Activated T-cell treated with anti-CD3 and anti-CD28 coated beads for 24 hours (primary cell): ENCODE measurements at places on chromosomes 1 and 21.

GRCh38 chr1:116692879-116693278 is 25.3 kb upstream of the IGSF3 start:
- no peak for DNase-seq

GRCh38 chr1:187959062-187959461 is 1130.3 kb downstream of the PLA2G4A start:
- no peak for DNase-seq

DNA sequence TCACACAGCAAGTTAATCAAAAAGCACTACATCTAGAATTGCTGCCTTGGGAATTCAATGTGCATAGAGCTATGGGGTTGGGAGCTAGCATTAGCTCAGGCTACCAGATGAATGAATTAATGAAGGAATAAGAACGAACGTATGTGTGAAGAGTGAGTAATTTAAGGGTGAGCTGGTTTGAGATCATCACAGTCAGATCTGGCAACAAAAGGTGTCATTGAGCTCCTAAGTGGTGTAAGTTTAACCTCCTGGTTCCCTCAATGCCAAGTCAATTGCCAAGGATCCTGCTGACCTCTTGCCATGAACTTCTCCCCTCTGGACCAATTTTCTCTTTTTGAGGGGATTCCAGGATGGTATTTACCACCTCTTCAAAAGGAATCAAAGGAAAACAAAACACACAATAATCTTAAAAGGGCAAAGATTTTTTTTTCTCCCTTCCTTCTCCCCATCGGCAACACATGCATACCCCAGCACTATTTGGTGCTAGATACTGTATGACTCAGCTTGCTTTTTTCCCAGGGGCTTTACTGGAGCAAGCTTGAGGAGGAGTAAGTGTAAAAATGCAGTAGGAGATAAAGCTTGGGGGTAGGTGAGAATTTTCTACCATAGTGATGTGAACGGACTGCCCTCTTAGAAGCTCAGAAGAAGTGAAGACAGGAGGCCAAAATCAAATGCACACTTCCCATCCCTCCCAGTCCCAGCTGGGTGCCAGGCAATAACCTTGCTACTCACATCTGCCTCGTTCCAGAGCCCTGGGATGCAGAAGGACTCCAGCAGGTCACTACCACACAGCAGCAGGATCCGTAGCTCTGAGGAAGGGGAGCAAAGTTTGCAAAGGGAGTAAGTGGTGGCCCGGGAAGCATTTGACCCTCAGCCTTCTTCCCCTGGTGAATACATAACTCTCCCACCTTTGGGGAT is 92.0 kb downstream of the LAMC2 start:
- no peak for DNase-seq

- DNase-seq = no peak
These were observed 64.1 kb upstream of the ETV3 start for GRCh38 chr1:157202331-157202730.

GRCh38 chr1:236489710-236490377 is 33.9 kb upstream of the LGALS8 start:
- no peak for DNase-seq

GRCh38 chr1:119646521-119647227 is 1.4 kb downstream of the ZNF697 start:
- DNase-seq = no peak

- no peak for DNase-seq
These were observed 6.7 kb downstream of the KCNJ15 start for GRCh38 chr21:38263493-38263892.

DNA sequence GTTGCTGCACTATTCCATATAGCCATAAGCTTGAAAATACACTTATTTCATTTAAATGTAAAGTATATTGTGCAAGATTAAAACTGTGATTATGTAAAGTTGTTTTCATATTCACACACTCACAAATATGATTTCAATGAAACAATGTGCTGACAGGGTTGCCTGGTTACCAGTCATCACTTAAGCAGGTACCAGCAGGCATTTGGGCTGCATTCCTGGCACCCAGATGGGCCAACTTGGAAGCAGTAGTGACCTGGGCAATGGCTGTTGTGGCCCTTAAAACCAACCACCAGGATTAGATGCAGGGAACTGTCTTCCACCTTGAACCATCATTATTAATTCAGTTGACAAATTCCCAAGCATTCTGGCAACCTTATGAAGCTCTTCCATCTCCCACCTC is 45.0 kb upstream of the RASAL2 start:
- no peak for DNase-seq

DNA sequence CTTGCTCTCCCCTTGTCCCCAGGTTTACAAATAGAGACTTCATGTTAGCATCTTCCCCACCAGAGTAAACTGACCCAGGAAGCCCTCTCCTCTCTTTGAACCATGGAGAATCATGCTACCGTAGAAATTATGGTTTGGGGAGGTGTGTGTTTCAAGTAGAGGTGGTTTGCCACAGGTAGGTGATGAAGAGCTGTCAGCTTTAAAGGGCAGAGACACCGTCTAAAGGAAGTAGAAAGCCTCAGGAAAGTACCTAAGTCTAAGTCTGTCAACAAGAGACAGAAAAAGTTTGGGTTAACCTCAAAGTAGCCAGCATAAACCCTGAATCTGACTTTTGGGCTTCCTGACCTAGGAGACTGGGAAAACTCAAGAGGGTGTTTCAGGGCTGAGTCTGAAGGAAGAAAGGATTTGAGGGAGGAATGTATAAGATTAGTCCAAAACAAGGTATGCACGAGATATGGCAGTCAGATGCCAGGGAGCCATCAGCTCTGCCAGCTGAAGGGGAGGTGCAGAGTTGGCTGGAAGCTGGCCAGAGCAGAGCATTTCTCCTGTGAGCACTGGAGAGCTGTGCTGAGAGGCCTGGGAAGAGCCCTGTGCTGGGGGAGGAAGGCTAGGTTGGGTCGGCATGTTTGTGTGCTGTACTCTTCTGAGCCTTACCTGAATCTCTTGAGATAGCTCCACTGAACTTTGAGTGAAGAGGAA is 14.3 kb downstream of the ADAMTSL4 start:
- no peak for DNase-seq
